NCI-H1105 treated with DMSO at 0.1 percent for 48 hours (cell line): ENCODE measurements at places on chromosomes 1 and 21.
A peak's percentile ranks its signal among the peaks of the same experiment; 100 is the strongest.

- peak; percentile 74 for DNase-seq
Measured at GRCh38 chr1:204307334-204307883, 52.3 kb downstream of the PLEKHA6 start.

DNA sequence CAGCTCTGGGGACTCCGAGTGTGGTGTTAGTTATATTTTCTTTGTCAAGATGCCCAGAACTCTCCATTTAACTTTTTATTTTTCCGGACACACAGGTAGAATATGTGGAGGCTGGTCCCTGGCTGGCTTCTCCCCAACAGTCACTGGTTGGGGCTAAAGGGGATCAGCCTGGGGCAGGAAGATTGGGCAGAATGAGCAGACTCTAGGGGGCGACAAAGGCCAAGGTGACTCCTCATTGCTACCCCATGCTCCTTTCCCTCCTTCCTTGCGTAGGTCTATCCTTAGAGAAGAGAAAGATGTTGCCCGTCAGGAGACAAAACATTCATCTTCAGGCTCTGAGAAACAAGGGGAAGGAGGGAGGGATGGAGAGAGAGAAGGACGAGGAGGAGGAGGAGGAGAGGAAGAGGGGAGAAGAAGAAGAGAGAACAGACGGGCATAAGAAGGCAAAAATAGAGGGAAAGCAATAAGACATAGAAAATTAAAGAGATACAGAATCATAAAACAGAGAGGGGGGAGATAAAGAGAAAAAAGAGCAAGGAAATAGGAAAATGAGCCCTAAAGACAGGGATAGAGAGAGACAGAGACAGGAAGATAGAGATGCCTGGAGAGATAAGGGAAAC lies 89.9 kb downstream of the FOXD2 start:
- DNase-seq: no peak

DNA sequence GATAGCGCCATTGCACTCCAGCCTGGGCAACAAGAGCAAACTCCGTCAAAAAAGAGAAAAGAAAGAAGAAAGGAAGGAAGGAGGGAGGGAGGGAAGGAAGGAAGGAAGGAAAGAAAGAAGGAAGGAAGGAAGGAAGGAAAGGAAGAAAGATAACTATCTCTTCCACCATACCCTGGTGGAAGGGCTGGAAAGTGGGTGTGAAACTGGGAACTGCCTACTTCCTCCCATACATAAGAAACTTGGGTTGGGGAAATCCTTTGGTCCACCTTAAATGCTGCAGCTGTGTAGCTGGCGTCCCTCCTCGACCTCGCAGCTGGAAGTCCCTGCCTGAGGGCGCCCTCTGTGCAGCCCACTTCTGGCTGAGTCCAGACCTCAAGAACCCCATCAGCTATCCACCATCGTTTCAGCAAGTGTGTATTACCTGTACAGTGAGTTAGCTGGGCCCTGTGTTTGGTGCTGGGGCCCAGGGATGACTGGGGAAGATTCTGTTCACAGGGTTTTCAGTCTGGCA lies 4.6 kb upstream of the FAM167B start:
- DNase-seq: no peak

- DNase-seq: no peak
Measured at GRCh38 chr1:2399890-2400575, 8.4 kb downstream of the RER1 start.

GRCh38 chr1:99374109-99374508 lies 109.8 kb downstream of the PLPPR4 start:
- DNase-seq: no peak
